EL (cell line): ENCODE measurements at places on chromosomes 2 and 18.

GRCh38 chr2:227908266-227909054 lies 37.0 kb downstream of the DAW1 start:
- DNase-seq = peak; percentile 14

DNA sequence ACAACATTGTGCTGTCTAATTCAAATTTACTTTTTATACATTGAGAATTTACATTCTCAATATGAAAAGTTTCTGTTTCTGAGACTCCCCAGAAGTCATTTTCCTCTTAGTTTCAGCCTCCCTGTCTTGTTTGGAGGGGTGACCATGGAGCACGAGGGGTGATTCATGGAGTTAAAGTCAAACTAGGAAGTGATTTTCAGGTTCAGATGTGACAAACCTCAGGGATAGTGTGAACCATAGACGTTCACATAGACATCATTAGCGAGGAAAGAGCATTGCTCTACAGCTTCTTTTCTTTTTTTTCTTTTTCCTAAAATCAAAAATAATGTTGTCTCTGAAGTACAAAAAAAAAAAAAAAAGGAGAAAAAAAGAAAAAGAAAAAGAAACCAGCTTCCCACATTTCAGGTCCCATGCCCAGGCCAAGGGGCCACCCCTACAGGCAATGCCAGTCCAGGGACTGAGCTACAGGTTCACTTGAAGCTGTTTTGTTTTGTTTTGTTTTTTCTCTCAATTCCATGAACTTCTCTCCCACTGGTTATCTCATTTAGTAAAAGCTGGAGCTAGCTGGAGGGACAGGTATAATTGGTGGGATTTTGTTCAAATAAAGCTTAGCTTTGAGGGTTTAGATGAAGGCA lies 18.1 kb upstream of the LCLAT1 start:
- DNase-seq = no peak

- DNase-seq = peak; percentile 100
These were observed 552 bp upstream of the MXD1 start for GRCh38 chr2:69914164-69914949.

DNA sequence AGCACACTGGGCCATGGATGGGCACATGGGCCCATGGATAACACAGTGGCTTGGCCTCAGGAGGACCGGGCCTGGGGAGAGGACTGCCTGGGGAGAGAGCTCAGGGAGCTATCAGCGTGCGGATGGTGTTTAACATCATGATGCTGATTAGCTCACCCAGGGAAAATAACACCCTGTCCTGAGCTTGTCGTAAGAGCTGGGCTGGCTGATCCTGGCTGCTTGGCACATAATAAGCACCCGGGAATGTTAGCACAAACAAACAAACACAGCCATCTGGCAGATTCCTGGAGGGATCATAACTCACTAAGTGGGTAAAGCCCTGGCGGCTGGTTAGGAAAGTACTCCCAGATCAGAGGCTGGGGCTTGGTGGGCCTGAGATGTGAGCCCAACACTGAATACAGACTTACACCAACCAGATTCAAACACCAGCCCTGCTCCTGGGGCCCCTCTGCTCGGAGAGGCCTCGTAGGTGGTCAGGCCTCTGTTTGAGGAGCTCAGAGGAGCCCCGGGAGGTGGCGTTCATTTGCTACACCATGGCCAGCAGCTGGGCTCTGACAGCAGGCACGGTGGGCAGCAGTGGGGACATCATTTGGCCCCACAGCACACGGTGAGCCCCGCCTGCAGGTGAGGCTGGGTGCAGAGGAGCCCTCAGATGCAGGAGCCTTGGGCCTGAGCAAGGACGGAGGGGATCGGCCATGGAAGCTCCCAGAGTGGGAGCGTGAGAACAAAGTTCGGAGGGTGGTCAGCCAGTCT lies 193.4 kb upstream of the HDAC4 start:
- no peak for DNase-seq

GRCh38 chr18:59052965-59053820 lies 86.5 kb upstream of the SEC11C start:
- DNase-seq = no peak

DNA sequence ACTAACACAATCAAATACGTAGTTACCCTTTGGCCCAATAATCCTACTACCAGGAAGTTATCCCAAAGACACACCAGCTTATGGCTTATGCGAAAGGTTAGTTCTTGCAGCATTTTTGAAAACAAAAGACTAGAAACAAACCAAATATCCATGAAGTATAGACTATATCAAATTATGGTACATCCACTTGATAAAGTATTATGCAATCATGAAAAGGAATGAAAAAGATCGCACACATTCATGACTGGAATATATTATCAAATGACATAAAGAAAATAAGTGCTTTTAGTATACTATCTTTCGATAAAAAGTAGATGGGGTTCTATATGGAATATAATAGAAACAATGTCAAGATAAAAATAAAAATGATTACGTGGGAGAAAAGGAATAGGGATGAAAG lies 78.2 kb downstream of the COBLL1 start:
- DNase-seq = no peak

DNA sequence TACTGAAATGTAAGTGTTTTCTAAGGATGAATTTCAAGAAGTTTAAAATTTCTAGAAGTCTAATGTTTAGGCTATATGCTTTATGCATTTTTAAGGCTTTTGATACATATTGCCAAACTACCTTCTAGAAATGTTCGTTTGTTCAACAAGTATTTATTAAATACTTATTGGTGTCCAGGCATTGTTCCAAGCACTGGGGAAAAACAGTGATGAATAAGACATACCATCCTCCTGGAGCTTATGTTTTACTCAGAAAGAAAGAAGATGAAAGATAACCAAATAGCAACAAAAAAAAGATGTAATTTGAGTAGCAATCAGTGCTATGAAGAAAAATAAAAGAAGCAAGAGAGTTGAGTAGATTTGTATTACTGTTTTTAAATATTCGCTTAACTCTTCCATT lies 692.9 kb downstream of the SLC4A3 start:
- peak; percentile 24 for DNase-seq

DNA sequence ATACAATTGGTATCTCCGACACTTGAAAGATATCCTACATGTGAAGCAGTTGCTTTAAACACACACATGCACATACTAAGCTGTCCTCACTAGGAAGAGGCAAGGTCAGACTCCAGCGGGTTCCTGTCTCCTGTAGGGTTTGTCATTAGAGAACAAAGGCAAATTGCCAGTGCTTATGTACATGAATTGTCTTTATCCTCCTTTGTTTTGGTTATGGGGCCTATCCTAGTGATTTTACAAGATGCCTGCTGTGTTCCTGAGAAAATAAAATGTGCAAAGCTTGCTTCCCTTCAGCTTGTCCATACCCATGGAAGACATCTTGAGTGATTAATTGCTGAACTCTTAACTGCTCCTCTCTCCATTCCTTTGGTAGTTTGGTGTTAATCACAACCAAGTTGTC lies 86.7 kb upstream of the SLC39A10 start:
- no peak for DNase-seq

DNA sequence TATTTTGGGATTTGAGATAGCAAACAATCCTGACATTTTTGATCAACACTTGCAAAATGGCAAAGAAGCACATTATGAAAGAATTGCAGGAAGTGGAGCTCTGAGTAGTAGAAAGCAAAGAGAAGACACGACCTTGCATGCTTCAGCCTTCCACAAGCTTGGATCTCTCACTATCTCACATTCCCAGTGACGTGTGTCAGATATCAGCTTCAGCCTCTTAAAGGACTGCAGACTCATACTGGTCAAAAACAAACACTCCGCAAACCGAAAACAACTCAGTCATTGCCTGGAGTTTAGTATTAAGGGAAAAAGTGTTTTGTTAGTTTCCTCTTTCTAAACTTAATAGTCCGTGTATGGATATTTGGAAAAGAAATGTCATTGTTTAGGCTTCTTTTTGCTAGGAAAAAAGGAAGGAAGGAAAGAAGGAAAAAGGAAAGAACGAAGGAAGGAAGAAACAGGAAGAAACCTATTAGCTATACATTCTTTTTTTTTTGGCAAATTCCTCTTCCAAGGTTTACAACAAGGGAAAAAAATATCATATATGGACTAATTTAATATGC lies 32.6 kb upstream of the SLC40A1 start:
- DNase-seq = peak; percentile 91

GRCh38 chr2:150963336-150963735 lies 298.3 kb downstream of the RBM43 start:
- no peak for DNase-seq

DNA sequence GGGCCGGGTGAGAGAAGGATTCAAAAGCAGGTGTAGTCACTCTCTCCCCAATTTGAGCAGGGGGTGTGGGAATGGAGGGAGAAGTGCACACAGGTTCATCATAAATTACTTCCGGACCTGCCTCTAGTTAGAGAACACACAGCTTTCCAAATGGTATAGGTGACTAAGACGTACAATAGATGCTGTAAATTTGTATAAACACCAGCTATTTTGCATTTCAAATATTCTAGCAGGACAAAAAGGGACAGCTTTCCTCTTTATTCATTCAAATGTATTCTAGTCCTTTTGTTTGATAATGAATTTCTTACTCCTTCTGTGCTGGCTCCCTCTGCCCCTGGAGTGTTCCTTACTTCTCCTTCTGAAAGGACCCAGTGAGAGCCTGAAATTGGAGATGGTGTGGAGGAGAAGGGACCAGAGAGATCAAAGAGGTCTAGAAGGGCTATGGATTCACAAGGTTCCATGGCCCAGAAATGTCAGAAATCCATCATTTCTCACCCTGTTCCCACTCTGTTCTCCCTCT lies 53.2 kb upstream of the SH3BP4 start:
- no peak for DNase-seq

DNA sequence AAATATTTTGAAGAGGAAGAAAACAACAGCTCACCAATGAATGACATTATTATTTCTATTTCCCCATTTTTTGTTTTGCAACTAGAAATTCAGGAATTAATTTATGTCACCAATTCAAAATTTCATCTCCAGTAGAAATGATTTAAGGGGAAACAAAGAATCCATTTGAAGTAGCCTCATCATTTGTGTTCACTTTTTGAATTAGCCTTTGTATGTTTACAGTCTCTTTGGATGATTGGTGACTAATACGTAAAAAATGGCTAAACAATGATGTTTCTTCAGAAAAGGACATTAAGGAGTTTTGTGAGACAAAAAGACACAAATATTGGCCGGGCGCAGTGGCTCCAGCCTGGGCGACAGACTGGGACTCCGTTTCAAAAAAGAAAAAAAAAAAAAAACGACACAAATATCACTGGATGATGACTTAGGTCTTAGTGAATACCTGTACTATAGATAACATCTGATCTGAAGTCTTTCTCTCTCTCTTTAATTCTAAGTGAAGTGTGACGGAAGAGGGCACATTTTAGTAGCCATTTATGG lies 313.2 kb downstream of the PIK3C3 start:
- DNase-seq = no peak

GRCh38 chr2:108884619-108885018 lies 98.0 kb downstream of the CCDC138 start:
- DNase-seq = no peak

- DNase-seq = no peak
These were observed 10.1 kb upstream of the SANBR start for GRCh38 chr2:61055557-61055956.

GRCh38 chr2:10760794-10761504 lies 39.5 kb downstream of the ATP6V1C2 start:
- no peak for DNase-seq

GRCh38 chr18:66872277-66872676 lies 268.4 kb upstream of the CDH19 start:
- no peak for DNase-seq

GRCh38 chr2:238141541-238142318 lies 3.3 kb downstream of the KLHL30 start:
- peak; percentile 73 for DNase-seq

DNA sequence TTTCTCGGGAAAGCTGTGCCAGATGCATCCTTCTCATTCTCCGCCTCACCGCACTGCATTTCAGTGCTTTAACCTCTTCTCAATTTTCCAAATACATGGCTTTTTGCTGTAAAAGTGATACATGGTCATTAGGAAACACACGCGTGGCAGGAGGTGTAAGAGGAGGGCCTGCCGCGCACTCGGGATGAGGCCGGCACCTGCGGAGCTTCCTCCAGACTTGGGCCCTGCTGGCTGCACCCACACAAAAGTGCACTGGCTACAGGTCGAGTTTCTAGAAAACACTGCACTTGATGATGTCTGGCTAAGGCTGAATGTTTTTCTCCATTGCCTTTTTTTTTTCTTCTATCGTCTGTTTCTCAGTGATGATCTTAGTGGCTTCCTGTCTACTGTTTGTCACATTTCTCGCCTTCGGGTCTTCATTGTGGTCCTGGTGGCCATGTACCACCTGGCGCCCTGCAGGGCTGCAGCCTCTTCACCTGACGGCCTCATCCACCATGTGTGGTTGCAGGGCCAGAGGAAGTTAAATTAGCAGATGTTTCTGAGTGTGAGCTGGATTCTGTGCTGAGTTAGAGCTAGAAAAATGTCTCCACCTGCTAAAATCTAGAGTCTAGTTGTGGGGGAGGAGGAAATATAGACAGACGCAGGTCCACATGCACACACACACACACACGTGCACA lies 7.6 kb downstream of the KCNG2 start:
- DNase-seq = no peak

DNA sequence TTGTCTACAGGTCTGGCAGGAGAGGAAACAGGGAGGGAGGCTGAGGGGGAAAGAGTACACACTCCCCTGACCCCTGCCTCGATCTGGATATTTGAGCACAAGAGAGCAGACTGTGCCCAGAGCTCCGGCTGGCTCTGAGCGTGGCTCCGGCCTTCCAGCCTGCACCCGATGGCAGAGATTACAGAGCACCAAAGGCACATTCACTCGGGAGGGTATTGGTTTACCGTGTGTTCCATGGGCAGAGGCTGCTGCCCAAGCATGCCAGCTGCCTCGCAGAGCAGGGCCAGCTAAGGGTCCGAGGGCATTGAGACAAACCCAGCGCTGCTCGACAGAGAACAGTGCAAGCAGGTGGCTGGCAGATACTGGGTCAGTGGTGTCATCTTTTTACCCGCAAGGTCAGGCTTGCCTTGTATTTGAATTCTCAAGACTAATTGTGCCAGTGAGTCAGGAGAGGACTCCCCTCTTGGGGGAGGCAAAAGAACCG lies 132.2 kb downstream of the TNS1 start:
- no peak for DNase-seq
